Hematopoietic multipotent progenitor cell treated with erythropoietin and hydrocortisone succinate and interleukin-3 and kit ligand, for 15 days (in vitro differentiated cells): ENCODE measurements at places on chromosomes 11 and 22.
A peak's percentile ranks its signal among the peaks of the same experiment; 100 is the strongest.

- no peak for DNase-seq
Observed at GRCh38 chr11:73162196-73162740, 20.1 kb upstream of the FCHSD2 start.

DNA sequence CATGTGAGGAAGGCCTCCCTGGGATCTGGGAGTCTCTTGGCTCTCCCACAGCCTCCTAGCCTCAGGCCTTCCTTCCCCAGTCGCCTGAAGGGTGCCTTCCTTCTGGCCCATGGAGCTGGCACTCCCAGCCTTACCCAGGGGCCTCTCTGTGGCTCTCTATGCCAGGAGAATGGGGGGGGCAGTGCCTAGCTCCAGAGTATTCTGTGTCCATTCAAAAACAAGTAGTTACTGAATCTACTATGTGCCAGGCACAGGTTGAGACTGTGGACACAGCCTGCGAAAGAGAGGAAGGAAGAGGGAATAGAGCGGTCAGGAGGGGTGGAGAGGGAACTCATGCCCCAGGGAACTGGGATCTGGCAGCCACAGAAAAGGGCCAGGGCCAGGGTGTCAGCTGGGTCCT is 2.7 kb upstream of the PLA2G3 start:
- DNase-seq = no peak

DNA sequence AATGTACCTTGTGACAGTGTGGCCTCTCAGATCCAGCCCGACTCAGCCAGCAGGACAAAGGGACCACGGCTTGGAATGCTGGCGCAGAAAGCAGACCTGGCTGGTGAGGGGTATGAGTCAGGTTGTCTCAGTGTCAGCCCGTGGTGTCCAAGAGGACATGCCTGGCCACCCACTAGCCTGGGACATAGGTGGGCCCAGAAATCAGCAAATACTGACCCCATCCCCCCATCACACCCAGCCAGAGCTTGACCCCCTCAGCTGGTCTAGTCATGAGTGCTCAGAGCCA is 4.5 kb downstream of the BANF1 start:
- no peak for DNase-seq

- DNase-seq = no peak
Observed at GRCh38 chr11:45170484-45170883, 24.0 kb downstream of the PRDM11 start.

DNA sequence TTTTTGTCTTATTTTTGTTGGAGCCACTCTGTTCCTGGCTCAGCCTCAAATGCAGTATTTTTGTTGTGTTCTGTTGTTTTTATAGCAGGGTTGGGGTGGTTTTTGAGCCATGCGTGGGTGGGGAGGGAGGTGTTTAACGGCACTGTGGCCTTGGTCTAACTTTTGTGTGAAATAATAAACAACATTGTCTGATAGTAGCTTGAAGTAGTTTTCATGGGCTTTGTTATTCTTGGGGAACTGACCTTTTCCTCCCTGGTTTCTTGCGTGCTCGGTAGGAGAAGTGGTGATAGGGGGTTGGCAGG is 6.0 kb upstream of the MCM5 start:
- DNase-seq = no peak

DNA sequence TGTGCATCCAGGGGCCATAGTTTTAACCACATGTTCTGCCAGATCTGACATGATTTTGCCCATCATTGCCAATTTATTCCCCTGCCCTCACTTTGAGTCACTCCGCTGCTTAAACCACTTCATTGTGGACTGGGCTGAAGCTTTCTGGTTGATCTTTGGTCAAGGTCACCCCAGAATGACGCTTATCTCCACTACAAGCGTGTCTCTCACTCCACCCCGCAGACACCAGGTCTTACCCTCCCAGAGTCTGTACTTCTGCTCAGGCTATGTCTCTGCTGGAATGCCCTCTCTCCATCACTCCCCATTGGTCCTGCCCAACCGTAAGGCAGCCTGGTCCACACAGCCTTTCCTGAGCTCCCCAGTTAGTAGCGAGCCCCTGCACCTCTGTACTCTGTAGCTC is 170.5 kb upstream of the SYT13 start:
- no peak for DNase-seq

- DNase-seq = peak; percentile 85
Observed at GRCh38 chr11:46826310-46827044, 19.6 kb downstream of the CKAP5 start.

- DNase-seq = no peak
Observed at GRCh38 chr22:48338793-48339705, 1488.6 kb downstream of the BRD1 start.

DNA sequence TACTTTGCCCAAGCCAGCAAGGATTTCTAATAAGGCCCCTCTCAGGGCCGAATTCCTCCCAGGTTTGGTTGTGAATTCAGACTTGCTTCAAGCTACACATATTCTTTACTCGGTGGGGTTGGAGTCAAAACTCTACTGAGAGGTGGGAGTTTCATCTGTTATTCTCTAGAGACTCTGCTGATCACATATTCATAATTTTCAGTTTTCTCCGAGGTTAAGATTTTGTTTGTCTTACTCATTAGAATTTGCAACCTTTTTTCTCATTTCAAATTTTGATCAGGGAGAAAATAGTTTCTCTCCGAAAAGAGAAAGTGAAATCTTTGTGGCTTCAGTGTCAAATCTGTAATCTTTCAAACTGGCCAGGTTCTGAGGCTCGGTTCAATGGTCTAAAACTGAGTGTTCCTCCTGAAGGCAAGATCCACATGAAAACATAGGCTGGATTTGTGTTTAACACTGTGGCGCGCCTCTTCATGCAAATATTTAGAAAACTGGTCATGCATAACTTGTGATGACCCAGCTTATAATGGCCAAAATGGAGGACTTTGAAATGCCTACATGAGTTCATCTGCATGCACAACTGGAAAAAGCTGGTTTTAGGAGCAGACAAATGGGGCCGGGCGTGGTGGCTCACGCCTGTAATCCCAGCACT is 21.5 kb upstream of the GSTP1 start:
- no peak for DNase-seq

DNA sequence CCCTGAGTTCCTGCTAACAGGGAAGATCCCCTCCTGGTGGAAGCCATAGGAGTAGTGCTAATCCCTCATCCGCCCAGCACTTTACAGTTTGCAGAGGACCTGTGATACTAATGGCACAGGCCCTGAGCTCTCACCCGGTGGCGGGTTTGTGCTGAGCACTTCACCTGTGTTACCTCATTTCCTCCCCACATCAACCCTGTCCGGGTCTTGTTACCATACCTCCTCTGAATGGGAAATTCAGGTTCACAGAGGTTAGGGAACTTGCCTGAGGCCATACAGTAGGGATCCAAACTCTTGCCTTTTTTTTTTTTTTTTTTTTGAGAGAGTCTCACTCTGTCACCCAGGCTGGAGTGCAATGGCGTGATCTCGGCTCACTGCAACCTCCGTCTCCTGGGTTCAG is 25.2 kb downstream of the CAPN1 start:
- no peak for DNase-seq

- no peak for DNase-seq
Observed at GRCh38 chr22:49527611-49528419, 299.9 kb downstream of the BRD1 start.

GRCh38 chr11:43547430-43547831 is 133.1 kb upstream of the HSD17B12 start:
- no peak for DNase-seq

DNA sequence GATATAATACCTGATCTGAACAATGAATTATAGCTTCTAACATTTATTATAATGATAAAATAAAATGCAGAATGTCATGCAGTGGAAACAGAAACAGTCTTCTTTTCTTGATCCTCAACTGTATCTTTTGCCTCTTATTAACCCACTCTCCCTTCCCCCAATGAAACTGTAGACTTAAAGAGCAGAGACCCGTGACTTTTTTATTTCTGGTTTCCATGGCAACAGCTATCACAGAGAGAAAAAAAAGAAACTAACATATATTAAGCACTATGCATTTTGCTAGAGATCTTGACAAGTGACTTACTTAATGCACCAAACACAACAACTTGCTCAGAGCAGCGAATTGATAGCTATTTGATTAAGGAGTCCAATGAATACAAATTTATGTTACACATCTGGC is 69.3 kb downstream of the RAB38 start:
- no peak for DNase-seq

DNA sequence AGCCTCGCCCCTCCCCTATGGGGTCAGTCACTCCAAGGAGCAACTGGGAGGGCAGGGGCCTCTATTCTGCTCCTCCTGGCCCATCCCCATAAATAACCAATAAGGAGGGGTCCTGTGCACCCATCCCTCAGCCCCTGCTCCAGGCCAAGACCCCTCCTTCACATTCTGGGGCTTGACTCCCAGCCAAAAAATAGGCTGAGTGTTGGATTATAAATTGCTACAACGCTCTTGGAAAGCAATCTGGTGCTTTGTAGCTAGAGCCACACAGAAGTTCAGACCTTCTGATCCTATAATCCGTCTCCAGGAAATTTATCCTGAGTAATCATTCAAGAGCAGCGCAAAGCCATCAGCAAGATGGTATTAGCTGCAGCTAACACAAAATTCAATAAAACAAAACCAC is 42.5 kb downstream of the ABCC8 start:
- DNase-seq = no peak

DNA sequence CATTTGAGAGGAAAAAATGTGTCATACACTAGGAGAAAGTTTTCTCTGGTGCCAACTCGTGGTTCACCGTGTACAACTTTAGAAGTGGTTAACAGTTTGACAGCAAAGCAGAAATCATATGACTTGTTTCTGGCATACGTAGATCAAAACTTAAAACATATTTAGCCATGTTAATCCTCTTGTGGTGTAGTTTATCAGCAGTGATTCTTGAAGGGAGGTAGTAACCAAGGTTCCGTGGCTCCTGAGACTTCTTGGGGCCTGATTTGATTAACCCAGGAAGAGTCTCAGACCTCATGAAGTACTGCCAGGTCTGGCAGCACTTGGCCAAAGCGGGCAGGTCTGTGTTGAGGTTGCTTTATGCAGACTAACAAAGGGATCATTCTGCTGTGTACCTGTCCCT is 40.5 kb downstream of the SREBF2 start:
- no peak for DNase-seq

DNA sequence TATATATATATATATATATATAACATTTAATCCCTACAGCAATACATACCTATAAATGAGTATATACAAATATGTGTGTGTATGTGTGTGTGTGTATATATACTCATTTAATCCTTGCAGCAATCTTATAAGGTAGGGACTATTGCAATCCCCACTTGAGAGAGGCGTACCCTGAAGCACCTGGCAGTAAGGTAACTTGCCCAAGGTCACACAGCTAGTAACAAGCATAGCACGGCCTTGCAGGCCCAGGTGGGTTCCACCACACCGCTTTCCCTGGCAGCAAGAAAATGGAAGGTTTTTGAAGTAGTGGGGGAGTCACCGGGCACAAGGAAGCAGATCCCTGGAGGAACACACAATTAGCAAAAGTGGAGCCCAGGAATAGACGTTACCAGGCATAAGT is 3.3 kb upstream of the ADA2 start:
- DNase-seq = no peak

DNA sequence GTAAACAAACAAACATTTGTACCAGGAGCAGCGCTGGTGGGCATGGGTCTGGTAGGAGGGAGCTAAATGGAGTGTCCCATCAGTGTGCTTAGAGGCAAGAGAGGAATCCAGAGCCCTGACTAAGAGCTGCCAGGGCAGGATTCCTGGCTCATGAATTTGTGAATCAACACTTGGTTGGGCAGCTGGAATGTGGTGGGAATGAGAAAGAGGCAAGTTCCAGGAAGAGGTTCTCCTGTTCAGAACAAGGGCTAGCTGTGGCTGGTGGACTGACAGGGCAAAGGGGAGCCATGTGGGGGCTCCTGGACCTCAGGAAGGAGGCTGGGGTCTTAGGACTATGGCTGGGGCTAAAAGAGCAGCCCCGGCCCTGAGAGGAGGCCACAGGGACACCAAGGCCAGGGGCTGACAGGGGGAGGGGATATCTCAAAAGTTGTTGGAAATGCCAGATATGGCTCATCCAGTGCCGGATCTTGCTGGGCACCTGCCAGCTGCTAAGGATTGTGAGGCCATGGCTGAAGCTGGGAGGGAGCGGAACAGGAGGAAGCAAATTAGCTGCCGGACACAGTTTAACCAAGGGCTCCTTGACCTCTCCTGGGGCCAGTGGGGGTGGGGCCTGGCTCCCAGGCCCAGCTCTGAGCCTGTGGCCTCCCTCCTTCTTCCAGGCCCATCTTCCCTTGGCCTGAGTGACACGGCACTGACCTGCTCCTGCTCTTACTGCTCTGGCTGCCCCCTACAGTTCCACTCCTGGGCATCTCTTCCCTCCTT is 14.6 kb upstream of the P2RY6 start:
- no peak for DNase-seq

GRCh38 chr11:78347956-78348355 is 69.7 kb downstream of the GAB2 start:
- DNase-seq = no peak

- no peak for DNase-seq
Observed at GRCh38 chr11:12694183-12694531, 19.9 kb downstream of the TEAD1 start.

- DNase-seq = peak; percentile 4
Observed at GRCh38 chr11:128772814-128773213, 78.9 kb downstream of the FLI1 start.

DNA sequence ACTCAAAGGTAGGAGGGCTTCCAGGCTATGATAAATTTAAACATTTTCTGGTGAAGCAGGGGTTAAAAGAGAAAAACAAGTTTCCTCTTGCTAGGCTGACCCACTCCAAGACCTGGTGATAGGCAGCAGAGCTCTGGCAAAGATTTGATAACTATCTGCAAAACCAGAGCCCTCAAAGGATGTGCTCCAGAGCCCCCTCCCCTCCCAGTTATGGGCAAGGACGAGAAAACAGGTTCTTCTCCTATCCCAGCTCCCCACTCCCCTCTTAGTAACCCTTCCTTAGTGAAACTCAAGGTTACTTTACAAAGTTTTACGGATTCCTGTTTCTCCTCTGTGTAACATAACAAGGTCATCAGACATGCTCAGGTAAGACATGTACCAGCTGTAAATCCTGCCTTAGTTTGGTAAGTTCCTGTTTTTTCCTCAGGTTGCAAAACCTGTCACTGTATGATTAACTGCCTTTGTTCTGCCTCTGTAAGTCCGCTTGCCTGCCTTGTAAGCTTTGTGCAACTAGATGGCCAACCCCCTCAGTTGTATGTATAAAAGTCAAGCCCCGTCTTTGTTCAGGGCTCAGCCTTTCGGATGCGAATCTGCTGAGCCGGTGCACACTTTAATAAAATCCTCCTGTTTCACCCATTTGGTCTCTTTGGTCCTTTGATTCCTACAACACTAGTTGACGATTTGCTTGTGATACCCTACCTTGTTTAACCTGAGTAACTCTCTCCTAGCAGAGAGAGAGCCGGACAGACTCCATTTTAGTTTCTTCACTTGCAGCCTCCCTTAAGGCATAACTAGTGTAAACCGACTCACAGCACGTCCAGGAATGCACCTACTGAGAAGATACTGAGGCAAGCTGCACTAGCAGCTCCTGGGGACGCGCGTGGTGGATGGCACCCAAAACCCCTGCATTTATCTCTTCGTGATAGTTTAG is 13.9 kb downstream of the APOBEC3H start:
- DNase-seq = no peak
